ENCODE measurements at places on chromosomes 4 and X.

GRCh38 chr4:17194586-17194985 lies 296.1 kb upstream of the LDB2 start:
- no peak for DNase-seq

DNA sequence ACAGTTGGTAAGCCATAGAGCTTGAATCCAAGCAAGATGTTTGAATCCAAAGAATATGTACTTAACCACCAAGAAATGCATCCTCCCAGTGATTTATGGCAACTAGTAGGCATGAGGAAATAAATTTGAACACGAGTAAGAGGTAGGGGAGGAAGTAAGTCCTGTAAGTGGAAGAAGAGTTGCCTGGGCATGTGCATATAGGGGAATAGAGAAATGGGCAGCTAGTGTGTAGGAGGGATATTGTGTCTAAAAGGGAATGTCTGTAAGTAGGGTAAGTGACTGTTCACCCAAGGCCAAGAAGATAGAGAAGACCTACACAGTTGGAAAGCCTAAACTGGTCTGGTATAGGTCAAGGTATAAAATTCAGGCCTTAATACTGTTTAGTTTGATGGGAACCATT lies 4.6 kb downstream of the SH3BGRL start:
- DNase-seq, result no peak

DNA sequence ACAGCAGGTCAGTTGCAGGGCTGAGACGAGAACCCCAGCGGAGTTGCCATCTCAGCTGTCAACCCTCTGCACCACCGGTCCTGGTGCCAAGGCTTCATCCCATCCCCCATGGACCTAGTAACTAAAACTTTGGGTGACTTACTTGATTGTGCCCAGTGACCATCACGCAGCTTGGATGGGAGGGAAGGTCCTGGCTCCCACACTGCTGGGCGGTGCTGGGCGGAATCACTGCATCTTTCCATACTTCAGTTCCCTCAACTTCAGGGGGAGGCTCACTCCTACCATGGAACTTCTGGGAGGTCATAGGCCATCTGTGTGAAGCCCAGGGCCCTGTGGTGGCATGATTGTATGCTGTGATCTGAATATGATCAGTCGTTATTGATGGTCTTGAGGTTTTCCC lies 26.2 kb upstream of the JAKMIP1 start:
- no peak for DNase-seq

DNA sequence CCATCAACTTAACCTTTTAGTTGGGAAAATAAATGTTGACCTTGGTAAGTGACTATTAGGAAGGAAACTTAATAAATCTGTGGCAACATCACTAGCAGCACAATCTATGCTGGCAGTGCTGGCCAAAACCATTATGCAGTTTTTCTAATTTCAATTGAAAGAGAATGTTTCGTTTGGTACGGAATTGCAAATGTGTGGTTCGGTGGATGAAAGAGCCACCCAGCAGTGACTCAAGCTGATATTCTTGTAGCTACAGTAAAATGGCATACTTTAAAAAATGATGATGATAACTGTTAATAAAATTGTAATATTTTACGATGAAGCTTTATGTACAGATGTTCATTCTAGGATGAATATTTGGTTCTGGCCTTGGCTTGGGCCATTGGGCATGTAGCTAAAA lies 40.7 kb upstream of the AP1S2 start:
- no peak for DNase-seq

GRCh38 chr4:95155759-95156451 lies 392.9 kb downstream of the UNC5C start:
- peak; percentile 33 for DNase-seq

DNA sequence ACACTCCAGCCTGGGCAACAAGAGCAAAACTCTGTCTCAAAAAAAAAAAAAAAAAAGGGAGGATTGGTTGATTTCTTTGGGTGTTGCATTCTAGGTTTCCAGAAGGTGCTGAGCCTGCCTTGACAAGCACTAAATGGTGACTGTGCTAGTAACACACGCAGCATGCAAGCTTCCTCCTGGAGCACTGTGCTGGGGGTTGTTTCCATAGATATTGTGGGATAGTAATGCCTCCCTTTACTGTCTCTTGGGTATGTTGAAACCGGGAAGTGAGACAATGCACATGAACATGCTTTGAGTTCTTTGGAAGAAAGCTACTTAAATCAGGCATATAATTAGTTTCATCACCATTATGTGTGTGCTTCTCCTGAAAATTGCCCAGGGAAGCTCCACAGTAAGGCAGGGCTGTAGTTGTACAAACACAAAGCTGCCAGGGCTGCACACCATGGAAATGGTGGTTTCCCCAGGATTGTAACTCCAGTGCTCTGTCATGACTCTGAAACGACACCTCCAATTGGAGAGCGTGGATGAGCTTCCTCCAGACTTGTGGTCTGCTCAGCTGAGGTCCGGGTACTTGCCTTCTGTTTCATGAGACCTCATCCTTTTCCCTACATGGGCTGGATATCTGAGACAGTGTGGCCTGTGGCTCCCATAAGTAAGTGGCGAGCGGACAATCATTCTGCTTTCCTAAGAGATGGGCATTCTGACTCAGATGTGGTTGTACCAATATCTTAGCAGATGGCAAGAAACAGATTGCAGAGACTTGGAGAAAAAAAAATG lies 31.5 kb upstream of the STOX2 start:
- DNase-seq, result no peak

GRCh38 chr4:4330794-4331193 lies 40.7 kb downstream of the ZBTB49 start:
- DNase-seq, result no peak

DNA sequence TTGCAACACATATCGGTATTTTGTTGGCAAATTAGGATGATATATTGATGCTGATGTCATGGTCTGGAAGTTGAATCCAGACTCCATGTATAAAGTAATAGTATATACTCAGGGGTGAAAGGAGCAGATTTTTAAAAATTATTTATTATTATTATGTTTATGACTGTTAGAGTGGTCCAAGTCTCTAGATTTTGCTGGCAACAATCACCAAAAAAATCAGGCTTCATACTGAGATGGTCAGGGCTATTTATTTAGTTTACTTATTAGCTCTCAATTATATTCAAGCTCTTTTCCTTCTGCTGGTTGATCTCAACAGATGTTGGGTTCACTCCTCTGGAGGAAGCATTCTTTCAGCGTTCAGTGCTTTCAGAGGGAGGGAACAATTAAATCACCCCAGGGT lies 73.9 kb upstream of the VCX3B start:
- DNase-seq, result no peak

- DNase-seq, result no peak
These were observed 73.6 kb upstream of the QRFPR start for GRCh38 chr4:121454251-121454979.

- DNase-seq, result no peak
These were observed 4.4 kb upstream of the CHM start for GRCh38 chrX:86051741-86052140.

GRCh38 chr4:19278665-19279064 lies 973.0 kb upstream of the SLIT2 start:
- no peak for DNase-seq

DNA sequence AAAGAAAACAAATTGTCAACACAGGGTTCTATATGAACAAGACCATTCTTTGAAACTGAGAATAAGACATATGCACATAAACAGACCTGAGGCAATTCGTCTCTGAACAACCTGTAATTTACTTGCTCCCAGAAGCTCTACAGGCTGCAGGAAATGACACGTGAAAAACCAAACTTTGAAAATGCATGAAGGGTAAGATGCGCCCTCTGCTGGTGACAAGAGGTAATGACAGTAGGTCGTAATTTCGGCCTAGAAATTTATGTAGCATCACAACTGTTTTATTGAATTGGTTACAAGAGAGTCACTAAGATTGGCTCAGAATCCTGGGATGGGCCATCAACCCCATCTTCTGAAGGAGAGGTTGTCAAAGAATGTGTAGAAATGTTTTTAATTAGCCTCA lies 276.5 kb downstream of the PPP4R3C start:
- DNase-seq, result peak; percentile 6

- no peak for DNase-seq
These were observed 8.2 kb downstream of the ZCCHC4 start for GRCh38 chr4:25320773-25321172.

GRCh38 chr4:26296021-26296420 lies 24.8 kb upstream of the RBPJ start:
- no peak for DNase-seq

DNA sequence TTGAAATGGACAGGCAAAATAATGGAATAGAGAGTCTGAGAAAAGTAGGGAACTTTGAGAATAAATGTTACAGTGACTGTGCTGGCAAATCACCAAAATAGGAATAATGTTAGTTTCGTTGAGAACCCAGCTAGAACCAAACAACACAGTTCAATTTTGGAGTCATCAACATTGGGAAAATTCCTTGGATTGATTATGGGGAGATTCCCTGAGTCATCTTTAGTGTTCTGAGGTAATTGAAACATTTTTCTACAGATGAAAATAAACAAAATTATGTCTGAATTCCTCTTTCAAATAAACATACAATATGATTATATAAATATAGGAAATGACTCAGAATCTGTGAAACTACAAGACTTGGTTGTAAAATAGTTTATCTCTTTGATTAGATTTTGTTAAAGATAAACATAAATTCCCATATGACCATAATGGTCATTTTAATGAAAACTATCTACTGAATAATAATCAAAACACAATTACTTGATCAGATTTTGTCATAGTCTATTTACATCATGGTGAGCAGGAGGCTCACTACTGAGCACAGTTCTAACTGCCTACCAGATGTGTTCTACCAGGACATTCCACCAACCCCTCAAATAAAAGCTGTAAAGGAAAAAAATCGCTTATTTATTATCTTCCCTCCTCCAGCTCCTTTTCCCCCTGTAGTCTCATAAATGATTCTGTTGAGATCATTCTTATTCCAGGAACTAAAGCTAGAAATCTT lies 51.4 kb upstream of the GABRA2 start:
- DNase-seq, result no peak

GRCh38 chr4:88178626-88179231 lies 20.3 kb upstream of the ABCG2 start:
- no peak for DNase-seq

Data from CD4-positive, alpha-beta T cell treated with Interleukin-4 for 4 hours (primary cell).